ENCODE measurements at places on chromosomes 5 and 9.

- DNase-seq: no peak
Observed at GRCh38 chr5:120228262-120229031, 235.7 kb upstream of the PRR16 start.

DNA sequence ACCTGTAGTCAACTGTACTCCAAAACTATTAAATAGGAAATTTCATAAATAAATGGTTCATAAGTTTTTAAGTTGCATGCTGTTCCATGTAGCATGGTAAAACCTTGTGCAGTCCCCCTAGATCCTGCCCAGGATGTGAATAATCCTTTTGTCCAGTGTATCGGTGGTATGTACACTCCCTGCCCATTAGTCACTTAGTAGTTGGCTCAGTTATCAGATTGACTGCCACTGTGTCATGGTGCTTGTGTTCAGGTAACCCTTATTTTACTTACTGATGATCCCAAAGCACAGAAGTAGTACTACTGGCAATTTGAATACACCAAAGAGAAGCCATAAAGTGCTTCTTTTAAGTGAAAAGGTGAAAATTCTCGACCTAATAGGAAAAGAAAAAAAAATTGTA lies 134.2 kb downstream of the RNF180 start:
- no peak for DNase-seq

DNA sequence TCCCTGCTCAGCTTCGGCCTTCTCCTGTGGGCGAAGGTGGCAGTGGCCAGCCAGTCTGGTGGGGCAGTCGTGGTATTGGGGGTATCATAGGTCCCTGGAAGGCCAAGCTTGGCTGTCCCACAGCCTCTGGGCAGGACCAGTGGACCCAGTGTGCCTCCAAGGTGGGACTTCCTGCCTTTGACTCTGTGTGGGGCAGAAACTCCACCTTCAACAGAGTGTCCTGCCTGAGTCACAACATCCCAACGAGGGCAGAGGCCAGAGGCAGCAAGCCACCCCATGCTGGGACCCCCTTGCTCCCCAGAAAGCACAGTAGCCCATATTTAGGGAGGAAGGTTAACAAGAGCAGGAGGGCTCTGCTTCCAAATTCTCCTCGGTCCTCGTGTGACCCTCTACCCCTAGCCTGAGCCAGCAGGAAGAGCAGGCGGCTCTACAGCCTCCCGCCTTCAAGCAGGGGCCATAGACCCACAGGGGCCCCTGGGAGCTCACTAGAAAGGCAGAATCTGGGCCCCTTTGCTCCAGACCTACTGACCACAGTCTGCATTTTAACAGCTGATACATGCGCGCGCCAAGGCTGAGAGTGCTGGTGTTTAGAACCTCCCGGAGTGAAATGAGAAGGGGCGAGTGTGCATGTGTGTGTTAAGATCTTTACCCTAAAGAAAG lies 51.6 kb upstream of the FUBP3 start:
- no peak for DNase-seq

DNA sequence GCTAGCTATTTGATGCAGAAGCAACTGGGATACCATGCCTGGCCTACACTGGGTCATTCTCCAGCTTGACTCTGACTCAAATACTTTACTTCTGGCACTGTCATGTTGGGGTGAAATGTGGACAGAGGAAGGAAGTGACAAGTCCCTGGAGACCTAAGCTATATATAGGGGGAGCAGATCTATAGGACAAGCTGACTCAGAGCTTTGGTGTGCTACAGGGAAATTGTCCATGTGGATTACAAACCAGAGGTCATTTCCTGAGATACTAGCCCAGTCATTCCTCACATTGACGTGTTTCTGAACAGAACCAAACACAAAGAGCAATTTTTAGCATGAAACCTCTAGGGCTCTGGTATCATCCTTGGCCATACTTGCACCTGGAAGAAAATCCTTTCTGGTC lies 531.6 kb upstream of the CLINT1 start:
- DNase-seq: no peak

- no peak for DNase-seq
Observed at GRCh38 chr9:91405343-91406077, 18.1 kb downstream of the NFIL3 start.

- no peak for DNase-seq
Observed at GRCh38 chr9:92188969-92189781, 74.0 kb upstream of the SPTLC1 start.

- DNase-seq: no peak
Observed at GRCh38 chr5:168858371-168858770, 279.2 kb upstream of the PANK3 start.

DNA sequence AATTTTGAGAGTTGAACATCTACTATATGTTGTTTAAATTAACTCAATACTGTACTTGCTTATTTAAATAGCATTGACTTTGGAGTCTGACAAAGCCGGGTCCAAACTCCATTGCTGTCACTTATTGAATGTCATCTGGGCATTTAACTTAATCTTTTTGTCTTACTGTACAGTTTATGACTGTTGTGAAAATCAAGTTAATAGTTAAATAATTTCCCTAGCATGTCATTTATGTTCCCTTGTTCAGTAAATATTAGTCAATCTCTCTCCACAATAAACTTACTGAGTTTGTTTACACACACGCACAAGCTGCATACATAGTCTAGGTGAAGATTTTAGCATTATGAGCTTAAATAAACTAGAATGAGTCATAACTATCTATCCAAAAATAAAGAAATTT lies 6.3 kb upstream of the UGCG start:
- DNase-seq: no peak

- no peak for DNase-seq
Observed at GRCh38 chr9:70551396-70551795, 136.9 kb upstream of the KLF9 start.

DNA sequence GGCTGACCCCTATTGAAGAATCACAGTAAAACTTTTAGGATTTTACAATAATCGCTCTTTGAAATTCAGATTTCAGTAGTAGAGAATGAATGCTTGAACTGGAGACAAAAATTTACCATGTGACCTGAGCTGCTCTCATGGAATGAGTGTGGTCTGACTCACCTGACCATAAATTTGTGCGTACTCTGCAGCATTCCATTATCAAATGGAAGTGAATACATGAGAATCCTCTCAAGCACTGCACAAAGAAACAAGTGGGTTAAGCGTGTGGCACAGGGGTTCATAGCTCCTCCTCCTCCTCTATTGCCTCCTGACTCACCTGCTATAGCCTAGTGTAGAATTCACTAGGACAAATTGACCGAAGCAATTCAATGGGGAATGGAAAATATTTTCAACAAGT lies 269.8 kb upstream of the CDH9 start:
- no peak for DNase-seq

- no peak for DNase-seq
Observed at GRCh38 chr5:14202462-14202861, 59.3 kb downstream of the TRIO start.

- DNase-seq: no peak
Observed at GRCh38 chr5:59179704-59180103, 596.8 kb downstream of the RAB3C start.

- no peak for DNase-seq
Observed at GRCh38 chr5:8839361-8840055, 706.4 kb downstream of the SEMA5A start.

DNA sequence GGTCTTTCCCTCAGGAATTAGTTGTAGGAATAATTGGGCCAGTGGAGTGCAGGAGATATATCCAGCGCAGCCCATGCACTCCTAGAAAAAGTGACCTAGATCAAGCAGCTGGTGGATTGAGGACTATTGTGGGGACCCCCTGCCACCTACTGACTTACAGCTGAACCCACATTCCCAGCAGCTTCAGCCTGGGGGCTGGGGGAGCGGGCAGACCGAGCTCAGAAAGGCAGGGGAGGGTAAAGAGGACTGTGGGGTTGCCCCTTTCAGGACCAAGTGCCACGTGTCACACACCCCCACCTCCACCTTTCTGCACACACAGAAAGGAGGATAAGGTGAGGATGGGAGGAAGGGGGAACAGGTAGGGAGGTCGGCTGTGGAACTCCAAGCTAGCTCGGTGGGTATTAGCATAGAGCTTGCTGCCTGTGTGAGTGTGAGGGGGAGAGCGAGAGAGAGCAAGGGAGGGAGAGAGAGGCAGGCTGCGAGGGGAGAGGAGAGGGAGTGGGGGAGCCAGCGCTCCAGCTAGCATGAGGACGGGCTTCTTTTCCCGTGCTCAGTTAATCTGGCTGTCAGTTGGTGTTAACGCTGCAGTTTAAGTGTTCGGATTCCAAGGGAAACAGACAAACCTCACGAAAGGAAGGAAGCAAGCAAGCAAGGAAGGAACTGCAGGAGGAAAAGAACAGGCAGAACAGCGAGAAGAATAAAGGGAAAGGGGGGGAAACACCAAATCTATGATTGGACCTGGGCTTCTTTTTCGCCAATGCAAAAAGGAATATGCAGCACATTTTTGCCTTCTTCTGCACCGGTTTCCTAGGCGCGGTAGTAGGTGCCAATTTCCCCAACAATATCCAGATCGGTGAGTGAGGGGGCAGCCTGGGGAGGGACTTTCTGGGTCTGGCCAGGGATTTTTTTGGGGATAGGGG lies at the start of gene GRIA1:
Gene GRIA1, plus strand, starts transcription at position 553 of the 920 bp plus-strand sequence.
- no peak for DNase-seq

- no peak for DNase-seq
Observed at GRCh38 chr9:133932181-133932580, 59.9 kb downstream of the VAV2 start.

GRCh38 chr5:138726848-138727247 lies 26.4 kb upstream of the CTNNA1 start:
- no peak for DNase-seq

DNA sequence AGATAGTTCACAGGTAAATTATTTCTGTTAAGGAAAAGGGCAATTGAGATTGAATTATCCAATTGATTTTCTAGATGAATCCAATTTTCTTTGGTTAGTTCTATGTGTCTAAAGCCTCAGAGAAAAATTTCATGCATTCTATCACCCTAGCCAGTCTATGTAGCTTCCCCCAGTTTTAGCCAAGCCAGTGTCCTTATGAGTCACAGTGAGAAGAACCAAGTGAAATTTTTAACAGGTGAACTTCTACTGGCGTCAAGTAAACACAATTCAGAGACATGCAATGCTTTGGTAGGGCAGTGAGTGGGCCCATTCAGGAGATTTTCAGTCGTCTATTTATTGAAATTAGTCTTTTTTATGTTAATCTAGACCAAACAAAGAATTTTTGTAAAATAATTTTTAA lies 1077.4 kb upstream of the ARRDC3 start:
- DNase-seq: no peak

DNA sequence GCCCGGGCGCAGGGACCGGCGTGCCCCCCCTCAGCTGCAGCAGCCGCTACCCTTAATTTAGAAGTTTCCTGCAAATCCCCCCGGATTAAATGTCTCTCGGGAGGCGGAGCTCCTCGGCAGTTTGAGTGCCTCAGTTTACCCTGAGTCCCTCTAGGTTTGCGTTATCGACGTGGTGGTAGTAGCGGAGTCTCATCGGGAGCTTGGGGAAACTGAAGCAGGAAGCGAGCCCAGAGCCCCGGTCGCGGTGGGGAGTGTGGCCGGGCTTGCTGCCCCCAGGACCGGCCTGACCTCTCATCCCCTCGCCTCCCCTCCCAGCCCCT lies 529 bp upstream of the TPM2 start:
- DNase-seq: no peak

DNA sequence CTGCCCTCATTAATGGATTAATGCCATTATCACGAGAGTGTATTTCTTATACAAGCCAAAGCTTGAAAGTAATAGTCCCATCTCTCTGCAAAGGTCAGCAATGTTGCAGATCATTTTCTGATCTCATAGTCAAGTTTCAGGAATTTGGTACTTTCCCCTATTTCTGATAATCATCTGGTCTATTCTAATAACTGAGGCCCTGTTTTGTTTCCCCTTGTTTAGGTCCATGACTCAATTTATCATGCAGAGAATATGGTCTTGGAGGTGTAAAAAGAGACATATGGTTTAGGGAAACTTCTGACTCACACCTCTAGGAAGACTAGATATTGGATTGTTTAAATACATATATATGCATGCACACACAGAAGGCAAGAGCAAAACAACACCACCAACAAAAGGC lies 339.3 kb upstream of the NUDT12 start:
- DNase-seq: no peak

DNA sequence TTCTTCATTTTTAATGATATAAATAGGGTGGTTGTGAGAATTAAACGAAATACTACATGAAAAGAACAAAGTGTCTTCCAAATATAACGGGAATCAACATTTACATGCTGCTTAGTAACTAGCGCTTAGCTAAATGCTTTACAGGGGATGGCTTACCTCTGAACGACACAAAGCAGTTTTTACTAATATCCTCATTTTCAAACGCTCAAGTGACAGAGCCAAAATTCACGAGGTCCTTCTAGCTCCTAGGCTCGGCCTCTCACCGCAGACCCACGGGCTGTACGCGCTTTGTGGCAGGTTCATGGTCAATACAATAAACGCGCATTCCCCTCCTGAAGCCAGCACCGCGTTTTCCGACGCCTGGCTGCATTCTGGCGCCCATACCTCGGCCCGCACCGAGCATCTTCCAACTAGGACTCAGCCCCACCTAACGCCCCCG lies 442 bp downstream of the ZNF510 start:
- DNase-seq: no peak

DNA sequence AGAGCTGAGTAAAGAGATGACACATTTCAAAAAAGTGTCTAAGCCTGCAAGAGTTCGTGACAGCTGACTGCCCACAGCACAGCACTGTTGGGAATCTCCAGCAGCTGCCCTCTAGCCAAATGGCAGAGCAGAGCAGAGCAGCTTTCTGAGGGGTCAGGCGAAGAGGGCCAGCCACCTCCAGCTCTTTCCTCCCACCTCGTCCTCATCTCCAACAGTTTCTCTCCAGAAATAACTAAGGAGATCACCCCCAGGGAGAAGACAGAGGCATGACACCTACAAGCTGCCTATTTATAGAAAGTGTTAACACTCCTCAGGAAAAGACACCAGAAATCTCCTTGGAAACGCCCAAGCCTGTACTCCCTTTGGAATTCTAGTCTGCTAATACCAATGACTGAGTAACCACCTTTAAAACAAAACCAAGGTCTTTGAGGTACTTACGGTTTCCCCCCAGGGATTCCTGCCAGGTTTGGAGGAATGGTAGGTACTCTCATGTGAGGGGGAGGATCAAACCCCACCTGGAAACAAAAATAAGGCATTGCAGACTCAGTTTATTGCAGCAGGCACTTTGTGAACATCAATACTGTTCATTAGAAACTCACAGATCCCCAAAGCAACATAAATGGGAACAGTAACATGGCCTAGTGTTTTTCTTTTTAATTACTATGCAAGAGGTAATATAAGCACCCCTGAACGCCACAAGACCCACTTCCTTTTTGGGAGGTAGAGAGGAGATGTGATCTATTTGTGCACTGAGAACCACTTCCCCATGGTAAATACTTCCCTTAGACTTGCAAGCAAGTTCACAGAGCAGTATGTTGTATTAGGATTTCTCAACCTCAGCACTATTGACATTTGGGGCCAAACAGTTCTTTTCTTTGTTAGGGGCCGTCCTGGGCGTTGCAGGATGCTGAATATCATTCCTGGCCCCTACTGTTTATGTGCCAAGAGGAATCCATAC lies 79.3 kb downstream of the TLE1 start:
- DNase-seq: no peak

DNA sequence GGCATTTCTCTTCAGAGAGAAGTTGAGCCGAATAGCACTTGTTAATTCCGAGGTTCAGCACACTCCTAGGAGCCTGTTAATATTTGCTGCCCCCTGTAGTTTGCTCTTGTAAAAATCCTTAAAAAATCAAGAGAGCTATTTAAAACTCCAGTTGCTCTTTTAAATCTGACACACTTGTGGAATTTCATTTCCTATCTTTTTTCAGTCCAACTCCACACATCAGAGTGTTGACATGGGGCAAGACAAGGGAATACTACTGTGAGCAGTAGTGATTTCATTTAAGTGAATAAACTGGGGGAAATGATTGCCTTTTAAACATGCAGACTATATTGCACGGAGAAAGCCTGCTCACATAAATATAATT lies 1096.3 kb upstream of the DMAC1 start:
- no peak for DNase-seq

- DNase-seq: no peak
Observed at GRCh38 chr5:66138637-66139317, 5.3 kb upstream of the SREK1 start.
